NCI-H1694 treated with DMSO at 0.1 percent for 48 hours (cell line): ENCODE measurements at places on chromosomes 12 and 14.

DNA sequence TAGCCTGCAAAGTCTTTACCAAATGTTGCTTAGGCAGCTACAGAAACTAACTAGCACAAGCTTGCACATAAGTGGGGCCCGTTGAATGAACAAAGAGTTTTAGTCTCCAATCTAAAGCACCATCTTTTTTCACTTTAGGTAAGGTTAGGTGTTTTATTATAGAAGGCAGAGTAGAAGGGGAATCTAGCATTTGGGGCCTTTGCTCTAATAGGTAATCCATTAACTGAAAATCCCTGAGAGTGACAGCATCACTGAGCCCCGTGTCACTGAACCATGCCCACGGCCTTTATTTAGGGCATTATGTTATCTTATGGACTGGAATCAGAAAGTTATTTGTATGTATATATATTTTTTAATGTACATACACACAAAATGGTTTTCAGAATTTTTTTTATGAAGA, 25.1 kb downstream of the CPNE8 start:
- no peak for DNase-seq

- DNase-seq: no peak
Measured at GRCh38 chr12:24822121-24822899, 126.6 kb downstream of the BCAT1 start.

DNA sequence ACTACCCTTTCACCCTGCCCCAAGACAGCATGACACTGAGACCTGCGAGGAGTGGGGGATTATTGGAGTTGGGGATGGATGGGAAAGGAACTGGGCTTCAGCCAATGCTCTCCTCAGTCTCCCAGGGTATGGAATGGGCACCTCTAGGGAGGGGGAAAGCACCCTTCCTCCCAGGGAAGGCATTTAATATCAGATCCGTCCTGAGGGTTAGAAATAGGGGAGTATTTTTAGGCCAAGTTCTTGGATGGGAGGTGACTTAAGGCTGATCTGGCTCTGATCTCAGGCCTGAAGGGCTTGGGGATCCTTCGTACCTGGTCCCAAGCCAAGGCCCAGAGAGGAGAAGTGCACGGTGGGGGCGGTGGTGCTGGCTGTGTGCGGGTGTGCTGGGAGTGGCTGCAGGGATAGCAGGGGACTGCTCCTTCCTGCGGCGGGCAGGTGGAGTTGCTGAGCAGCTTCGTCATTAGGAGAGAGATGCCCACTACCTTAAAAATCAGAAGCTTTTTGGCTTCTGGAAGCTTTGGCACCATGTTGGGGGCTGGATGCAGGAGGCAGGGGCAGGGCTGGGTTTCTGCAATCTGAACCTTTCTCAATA, 7.0 kb upstream of the CEBPE start:
- DNase-seq: no peak

GRCh38 chr14:101561145-101561896, at the start of gene DIO3:
Gene DIO3 (plus strand): TSS chr14:101561495.
- no peak for DNase-seq

DNA sequence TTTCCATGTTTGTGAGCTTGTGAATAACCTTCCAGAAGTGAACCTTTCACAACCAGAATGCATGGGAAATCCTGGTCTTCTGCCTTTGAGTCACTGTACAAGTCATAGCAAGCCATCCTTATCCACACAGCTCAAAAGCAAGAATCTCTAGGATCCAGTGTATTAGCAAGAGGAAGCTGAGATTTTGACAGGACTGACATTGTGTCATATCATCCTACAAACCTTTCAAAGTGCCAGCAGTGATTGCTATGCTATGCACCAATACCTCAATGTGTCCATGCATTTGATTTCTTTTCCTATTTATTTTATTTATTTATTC, 13.5 kb upstream of the NRDE2 start:
- DNase-seq: no peak

DNA sequence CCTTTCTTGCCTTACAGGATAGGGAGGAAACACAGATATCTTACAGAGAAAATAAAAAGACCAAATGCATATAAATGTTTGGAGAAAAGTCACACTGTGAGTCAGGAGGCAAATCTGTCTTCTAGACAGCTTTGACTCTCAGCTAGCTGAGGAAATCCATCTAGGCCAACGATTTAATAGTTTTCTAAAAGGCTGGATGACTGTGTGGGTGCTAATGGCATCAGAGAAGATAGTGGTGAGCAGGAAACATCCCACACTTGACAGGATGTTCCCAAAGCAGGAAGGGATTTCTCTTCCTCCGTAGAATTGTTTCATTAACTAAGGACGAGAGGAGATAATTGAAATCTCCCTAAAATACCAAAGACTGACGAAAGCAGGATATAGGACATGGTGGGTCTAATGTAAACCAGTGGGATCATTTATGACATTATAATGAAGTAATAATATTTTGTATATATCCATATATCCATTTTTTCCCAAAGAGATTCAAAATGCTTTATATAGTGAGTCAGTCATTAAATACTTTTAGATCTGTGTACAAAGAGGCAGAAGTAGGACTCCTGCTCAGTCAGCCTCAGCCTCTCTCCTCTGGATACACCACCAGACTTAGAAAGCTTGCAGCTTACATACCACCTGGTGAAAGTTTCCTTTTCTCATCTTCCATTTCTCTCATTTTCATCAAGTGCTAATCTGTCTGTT, 44.3 kb upstream of the PSMA6 start:
- no peak for DNase-seq
